Hematopoietic multipotent progenitor cell (in vitro differentiated cells): ENCODE measurements at places on chromosomes 13 and 19.

DNA sequence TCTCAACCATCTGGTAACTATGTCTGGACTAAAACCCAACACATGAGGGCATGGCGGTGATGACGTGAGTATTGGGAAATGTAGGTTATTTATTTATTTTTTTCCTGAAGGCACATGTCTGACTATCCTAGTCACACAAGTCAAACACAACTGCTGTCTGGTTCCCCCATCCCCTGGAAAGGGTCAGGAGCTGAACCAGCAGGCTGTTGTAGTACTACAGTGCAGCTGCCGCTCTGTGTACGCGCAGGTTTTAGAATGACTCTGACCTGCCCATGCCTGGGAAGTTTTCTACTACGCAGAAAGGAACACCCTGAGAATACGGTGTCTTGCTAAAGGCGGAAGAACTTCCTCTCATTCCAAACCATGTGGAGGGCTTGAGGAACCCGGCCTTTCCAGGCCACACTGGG is 1.2 kb downstream of the SLC7A1 start:
- peak; percentile 54 for DNase-seq

GRCh38 chr19:17931532-17932191 is 1.2 kb upstream of the CCDC124 start:
- no peak for DNase-seq

- peak; percentile 37 for DNase-seq
Observed at GRCh38 chr19:51226067-51226466, 1.2 kb downstream of the CD33 start.

- DNase-seq: no peak
Observed at GRCh38 chr19:48473161-48473966, 4.2 kb downstream of the CYTH2 start.

DNA sequence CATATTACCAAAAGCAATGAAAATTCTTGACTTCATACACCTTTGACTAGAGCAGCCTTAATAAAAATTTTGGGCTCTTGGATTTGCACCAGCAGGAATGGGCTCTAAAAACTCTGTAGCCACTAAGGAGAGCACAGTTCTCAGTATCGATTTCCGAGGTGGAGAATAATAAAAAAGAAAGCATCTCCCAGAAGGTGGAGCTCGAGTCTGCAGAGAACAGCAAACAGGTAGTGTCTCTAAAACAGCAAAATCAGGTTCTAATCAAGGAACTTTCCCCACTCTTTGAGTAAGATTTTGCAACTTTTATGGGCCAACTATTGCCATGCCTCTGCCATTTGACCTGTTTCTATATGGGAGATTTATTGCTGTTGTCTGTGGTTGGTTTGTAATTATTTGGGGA is 258.7 kb upstream of the GPC6 start:
- no peak for DNase-seq

DNA sequence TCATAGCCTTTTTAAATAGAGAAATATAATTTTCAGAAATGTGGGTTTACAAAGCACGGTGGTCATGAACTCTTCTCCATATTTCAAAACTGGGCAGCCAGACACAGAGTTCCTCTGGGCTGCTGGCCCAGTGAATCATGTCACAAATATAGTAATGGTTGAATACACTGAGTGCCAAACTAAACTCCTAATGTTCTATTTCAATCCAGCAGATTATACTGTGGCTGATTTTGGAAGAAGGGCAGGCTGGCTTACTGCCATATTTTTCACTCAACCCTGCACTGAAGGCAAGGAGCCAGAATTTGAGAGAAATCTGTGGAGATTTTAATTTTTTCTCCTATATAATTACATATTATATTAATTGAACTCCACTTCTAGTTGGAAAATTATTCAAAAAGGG is 17.0 kb upstream of the PRR20A start:
- DNase-seq: no peak

- no peak for DNase-seq
Observed at GRCh38 chr13:103517066-103517767, 451.0 kb upstream of the SLC10A2 start.

DNA sequence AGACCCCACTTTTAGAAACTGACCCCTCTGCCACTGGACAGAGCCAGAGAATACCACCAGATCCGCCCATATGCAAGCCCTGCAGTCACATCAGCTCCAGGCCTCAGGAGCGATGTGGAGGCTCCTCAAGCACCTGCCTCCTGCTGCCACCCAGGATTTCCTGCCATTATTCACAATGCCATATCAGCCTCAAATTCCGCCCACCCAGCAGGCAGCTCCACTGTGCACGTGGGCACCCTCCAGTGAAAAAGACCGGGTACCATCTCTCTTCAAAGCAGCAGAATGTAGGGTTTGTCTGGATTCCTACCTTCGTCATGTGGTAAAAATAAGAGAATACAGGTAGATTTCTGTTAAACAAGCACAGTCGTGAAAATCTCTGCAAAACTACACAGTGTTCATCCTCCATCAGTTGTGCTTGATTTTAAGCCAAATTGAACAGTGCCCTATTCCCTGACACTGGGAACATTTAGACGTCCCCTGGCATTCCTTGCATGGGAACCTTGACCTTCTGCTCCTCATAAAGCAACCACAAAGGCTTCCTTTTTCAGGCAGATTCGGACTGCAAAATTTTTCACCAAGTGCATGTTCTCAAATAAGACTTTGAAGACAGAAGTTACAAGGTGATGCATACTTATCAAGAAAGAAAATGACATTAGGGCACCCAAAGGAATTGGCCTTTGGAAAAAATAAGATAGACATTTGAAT is 56.4 kb downstream of the FAM124A start:
- DNase-seq: no peak

DNA sequence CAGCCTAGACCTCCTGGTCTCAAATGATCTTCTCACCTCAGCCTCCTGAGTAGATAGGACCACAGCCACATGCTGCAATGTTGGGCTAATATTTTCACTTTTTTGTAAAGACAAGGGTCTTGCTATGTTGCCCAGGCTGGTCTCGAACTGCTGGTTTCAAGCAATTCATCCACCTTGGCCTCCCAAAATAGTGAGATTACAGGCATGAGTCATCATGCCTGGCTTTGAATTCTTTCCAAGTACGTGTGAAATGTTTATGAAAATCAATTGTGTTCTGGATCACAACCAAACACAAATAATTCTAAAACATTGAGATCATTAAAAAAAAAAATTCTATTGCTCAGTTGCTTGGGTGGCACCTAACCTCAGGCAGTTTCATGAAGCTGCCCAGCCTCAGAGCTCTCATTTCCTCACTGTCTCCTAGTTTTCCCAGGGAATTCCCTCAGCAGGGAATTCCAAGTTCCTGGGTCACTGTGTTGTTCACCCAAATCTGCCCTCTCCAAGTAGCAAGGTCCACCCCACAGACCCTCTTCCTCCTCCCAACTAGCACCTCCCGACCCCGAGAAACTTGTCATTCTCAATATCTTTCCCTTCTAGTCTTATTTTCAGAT is 44.8 kb downstream of the ING1 start:
- DNase-seq: no peak

- no peak for DNase-seq
Observed at GRCh38 chr19:478236-478903, 17.5 kb upstream of the SHC2 start.

DNA sequence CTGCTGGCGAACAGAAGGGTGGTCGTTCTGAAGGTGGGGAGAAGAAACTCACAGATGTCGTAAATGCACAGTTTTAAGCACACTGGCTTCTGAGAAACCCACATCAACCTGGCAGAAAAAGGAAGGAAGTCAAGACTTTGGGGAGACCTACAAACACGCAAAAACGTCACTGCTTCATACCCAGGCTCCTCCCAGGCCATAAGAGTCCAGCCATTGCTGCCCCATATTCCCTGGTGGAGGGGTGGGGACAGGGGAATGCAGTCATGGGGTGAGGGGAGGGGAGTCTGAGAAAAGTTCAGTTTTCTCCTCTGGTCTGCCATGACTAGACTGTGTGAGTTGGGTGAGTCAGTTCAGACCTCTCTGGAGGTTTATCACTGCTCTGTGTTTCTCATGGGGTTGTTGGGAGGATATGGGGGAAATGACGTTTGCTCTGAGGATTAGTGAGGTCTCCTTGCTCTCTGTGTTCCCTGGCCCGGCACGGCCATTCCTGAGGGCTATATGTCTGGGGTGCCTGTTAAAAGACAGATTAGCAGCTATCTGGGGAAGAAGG is 139.0 kb downstream of the FLT1 start:
- no peak for DNase-seq

GRCh38 chr19:28514166-28514565 is 698.8 kb downstream of the UQCRFS1 start:
- no peak for DNase-seq

DNA sequence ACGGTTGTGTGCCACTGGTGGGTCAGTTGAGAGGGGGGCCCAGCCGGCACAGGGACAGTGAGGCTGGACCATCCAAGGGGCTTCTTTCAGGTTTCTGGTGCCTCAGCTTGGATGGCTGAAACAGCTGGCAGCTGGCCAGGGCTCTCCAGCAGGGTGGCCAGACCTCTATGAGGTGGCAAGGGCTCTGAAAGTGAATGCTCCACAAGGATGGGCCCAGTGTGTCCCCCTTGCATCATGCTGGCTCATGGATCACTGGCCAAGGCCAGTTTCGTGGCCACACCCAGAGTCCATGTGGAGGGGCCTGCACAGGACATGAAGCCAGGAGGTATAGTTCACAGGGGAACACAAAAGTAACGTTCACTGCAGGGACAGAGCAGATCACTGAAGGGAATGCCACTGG is 49.6 kb downstream of the CDADC1 start:
- no peak for DNase-seq

GRCh38 chr13:27012482-27013197 is 159.0 kb downstream of the USP12 start:
- no peak for DNase-seq
